ENCODE measurements at places on chromosomes 6 and 20.

DNA sequence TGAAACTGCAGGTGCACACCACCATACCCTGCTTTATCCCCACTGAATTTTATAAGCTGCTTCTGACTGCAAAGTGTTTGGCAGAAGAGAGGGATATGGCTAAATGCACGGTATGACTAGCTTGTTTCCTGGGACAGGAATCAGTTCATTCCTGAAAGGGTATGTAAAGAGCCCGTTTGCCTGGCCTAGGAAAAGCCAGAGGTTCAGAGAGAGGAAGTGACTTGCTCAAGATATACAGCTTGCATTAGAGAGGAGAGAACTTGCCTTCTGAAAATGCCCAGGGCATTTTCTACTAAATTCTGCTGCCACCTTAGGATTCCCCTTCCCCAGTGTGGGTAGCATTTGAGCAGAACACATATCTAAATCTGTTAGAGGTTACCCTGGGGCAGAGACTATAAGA lies 683 bp upstream of the GCNT2 start:
- DNase-seq: no peak

GRCh38 chr20:61657721-61658377 lies 405.8 kb downstream of the CDH4 start:
- no peak for DNase-seq

DNA sequence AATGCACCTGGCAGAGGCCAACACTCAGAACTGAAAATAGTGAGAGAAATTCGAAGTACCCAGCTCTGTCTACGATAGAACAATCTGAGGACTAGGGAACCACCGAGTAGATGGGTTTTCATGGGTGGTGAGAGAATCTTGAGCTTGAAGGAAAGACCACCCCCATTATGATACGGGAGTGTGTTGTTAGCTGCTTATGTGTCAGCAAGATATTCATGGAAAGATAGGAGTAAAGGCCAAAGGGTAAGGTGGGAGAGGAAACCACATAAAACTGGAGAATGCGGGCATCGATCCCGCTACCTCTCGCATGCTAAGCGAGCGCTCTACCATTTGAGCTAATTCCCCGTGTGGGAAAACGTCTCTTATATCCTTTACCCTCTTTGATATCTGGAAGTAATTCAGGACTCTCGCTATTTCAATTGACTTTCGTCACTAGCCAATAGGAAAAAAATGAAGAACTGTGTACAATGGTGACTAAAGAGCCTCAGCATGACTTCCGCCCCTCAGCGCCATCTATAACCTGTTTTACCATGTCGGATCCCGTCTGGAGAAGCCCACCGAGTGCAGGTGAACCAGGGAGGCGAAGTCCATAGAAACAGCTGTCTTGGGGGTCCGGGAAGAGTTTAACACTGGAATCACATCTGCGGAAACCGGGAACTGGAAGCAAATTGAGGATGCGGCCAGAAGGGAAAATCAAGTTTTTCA lies 25.0 kb upstream of the ABT1 start:
- peak; percentile 74 for DNase-seq

DNA sequence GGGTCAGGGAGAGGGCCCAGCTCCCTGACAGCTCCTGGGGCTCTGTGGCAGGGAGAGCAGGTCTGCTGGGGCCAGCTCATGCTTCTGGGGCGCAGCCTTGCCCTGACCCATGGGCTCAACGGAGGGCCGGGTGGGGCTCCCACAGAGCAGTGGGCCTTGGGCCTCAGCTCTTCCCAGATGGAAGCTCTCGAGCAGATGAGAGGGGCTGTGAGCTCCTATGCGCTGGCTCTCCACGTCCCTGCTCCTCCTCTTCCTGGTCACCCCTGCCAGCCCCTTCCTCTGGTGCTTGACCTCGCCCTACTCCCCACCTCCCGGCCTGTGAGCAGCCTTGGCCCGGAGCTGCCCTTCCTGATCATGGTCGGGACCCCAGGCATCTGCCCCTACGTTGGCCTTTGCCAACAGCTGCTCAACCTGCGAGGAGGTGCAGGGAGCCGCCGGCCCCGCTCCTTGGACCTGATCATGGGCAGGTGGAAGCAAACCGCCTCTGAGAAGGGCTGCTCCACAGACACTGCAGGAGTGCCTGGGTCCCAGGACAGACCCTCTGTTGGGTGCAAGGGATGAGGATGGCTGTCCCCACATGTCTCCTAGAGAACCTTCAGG lies 26.8 kb upstream of the GATA5 start:
- DNase-seq: no peak

GRCh38 chr20:14415467-14415866 lies 78.1 kb upstream of the FLRT3 start:
- no peak for DNase-seq

DNA sequence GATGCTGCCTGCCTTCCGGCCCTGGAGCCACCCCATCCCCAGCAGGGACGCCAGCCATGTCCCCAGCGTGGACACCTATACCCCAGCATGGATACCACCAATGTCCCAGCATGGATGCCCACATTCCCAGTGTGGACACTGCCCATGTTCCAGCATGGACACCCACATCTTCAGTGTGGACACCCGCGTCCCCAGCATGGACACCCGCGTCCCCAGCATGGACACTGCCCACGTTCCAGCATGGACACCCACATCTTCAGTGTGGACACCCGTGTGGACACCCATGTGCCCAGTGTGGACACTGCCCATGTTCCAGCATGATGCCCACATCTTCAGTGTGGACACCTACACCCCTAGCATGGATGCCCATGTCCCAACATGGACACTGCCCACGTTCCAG lies 7.1 kb upstream of the FRMD1 start:
- no peak for DNase-seq

GRCh38 chr6:582370-582769 lies 74.5 kb downstream of the HUS1B start:
- DNase-seq: no peak

GRCh38 chr6:49902856-49903255 lies 36.5 kb upstream of the CRISP1 start:
- no peak for DNase-seq

- DNase-seq: no peak
Measured at GRCh38 chr6:25180630-25181349, 98.4 kb upstream of the CARMIL1 start.

DNA sequence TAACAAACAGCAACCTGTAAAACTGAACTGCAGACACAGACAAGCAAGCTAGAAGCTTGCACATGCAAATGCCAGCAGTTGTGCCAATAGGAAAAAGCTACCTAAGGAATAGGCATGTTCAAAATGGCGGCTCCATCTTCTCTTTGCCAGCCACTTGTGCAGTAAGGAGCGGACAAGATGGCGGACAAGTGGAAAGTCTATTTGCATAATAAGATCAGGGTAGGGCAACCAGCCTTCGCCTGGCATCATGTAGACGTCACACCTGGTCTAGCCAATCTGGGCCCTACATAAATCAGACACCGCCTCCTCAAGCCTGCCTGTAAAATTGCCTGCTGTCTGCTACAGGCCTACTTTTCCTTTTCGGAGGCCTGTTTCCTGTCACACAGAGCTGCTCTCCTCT lies 18.0 kb downstream of the C6orf52 start:
- DNase-seq: no peak

GRCh38 chr6:157047951-157048350 lies 270.8 kb downstream of the ARID1B start:
- no peak for DNase-seq

DNA sequence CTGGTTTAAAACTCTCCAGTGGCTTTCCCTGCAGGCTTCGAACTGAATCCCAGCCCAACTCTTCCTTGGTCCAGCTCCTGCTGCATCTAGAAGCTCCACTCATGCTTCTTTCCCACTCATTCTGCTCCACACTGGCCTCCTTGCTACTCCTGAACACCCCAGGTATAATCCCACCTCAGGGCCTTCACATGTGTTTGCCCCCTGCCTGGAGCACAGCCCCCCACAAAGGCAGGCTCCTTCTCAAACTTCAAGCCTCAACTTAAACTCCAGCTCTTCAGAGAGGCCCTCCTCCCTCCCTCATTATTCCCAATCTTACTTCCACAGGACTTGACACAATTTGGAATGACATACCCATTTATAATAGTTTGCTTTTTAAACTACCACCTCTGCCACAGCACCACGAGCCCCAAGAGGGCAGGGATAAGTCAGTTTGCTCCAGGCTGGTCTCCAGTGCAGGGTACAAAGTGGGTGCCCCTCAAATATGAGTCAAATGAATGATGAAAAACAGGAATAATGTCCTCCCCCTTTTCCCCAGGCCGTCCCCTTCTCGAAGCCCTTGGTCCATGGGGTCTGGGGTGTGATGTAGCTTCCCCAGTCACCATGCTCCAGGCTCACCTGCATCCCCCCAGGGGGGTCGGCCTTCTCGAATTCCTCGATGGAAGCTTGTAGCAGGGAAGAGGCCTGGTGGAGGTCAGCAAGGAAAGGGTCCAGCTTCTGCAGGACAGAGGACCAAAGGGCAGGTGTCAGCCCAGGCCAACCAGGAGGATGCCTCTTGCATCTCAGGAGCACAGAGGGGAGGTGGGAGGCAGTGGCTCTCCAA lies 37.4 kb downstream of the KIAA1755 start:
- no peak for DNase-seq

GRCh38 chr6:56250266-56250665 lies 2.9 kb upstream of the COL21A1 start:
- no peak for DNase-seq

GRCh38 chr6:104816125-104816524 lies 43.6 kb downstream of the HACE1 start:
- DNase-seq: no peak

- DNase-seq: no peak
Measured at GRCh38 chr6:55568808-55569439, 10.1 kb downstream of the HMGCLL1 start.

GRCh38 chr6:135159531-135159930 lies 21.6 kb upstream of the MYB start:
- DNase-seq: no peak

DNA sequence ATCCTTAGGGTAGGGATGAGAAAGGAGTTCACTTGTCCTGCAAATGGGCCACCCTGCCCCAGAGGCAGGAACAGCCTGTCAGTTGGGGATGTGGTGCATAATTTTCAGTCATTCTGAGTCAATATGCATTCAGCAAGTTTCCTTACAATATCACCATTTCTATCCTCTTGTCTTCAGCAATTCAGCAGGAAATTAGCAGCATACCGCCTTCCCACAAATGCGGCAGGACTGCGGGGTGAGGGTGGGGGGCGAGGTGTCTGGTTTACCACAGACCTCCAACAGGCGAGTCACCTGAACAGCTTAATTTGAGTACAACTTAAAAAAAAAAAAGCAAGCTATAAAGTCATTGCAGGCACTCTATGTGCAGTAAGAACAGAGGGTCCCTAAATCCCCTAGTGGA lies 126.8 kb downstream of the MAP3K7 start:
- no peak for DNase-seq

DNA sequence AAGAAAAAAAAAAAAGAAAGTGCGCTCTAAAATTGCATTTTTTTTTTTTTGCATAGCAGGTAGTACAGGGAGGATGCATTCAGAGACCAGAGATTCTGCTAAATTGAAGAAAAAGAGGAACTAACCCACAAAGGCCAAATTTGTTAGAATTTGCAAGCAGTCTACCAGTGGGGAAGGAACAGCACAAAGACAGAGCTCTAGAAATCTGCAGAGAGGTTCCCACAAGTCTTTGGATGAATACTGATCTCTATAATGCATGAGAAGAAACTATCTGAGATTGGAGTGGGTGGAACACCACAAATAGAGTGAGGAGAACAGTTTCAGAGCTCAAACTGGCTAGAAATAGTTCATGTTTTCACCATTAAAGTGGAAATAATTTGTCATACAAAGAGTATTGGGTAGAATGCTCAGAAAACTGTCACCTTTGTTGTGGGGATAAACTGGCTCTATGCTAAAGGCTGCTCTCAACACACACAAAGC lies 79.6 kb upstream of the AHI1 start:
- DNase-seq: no peak

- DNase-seq: no peak
Measured at GRCh38 chr6:12293931-12294807, 4.0 kb downstream of the EDN1 start.

DNA sequence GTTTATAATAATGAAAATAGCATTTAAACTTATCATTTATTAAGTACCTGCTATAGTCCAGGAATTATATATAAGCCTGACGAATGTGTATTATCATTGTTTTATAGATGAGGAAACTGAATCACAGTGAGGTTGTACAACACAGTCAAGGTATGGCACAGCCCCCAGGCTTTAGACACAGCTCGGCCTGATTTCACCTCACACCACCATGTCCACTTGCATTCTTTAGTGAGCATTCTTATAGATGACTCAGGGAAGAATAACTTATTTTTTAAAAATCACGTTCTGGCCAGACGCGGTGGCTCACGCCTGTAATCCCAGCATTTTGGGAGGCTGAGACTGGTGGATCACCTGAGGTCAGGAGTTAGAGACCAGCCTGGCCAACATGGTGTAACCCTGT lies 289.0 kb downstream of the SYNE1 start:
- no peak for DNase-seq

- DNase-seq: no peak
Measured at GRCh38 chr6:31622684-31623091, 2.2 kb downstream of the PRRC2A start.

DNA sequence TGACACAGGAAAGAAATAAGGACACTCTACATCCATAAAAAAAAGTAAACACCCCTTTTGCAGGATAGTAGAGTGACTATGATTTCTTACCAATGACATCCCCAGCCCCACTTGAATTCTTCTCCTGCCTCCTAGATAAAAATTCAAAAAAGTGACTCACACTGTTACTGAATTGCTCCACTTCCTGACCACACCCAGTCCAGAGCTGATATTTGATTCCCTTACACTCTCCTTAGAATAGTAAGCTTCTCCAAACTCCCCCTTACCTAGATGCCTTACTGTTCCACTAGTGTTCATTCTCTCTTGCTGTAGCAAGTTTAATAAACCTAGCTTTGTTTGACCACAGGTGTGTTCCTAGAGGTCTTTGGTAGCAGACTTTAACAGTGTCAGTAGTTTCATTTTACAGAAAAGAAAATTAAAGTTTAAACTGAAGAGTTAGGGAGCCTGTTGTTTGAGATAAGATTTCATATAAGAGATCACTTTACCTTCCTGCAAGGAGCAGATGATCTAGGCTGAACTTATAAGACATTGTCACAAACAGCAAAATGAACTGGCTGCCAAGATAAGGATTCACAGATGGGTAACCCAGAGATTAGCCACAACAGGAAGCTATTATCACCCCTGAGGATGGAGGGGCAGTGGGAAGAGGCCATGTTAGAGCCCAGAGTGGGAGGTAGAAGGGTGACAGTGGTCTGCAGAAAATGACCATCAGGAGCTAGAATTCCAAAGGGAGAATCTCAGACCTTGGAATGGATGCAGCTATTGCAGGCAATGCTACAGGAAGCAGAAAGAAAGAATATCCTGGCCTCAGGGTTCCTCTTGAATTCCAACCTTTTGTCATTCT lies 28.4 kb upstream of the BTN3A2 start:
- DNase-seq: no peak

DNA sequence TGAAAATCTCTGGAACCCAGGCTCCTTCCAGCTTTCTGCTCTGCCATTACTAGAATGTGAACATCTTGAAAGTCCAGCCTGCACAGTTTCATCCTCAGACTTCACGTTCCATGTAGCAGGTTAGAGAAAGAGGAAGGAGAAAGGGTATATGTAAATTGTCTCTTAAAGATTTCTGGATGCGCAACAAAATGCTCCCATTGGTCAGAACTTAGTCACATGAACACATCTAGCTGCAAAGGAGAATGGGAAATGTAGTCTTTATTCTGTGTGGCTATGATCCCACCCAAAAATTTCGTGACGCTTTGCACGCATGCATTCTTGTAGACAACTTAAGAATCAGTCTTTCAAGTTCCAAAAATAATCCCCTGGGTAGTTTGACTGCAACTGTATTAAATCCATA lies 46.4 kb upstream of the CHD6 start:
- DNase-seq: no peak

Measured in left lobe of liver (tissue), 2 donors.